NCI-H146 (cell line): ENCODE measurements at places on chromosomes 1 and 21.
A peak's percentile ranks its signal among the peaks of the same experiment; 100 is the strongest.

- DNase-seq: no peak
These were observed at the start of the genes SHE and TDRD10 for GRCh38 chr1:154502066-154502743. Gene SHE (minus strand): TSS chr1:154502412. CDS start chr1:154502026, 386 bp downstream. Gene TDRD10 (plus strand): TSS chr1:154502219. CDS start chr1:154506904, 4,685 bp downstream.

- DNase-seq: no peak
These were observed 6.0 kb upstream of the TRAPPC10 start for GRCh38 chr21:44006017-44006619.

- no peak for DNase-seq
These were observed 127.2 kb downstream of the ZSCAN20 start for GRCh38 chr1:33599516-33600115.

DNA sequence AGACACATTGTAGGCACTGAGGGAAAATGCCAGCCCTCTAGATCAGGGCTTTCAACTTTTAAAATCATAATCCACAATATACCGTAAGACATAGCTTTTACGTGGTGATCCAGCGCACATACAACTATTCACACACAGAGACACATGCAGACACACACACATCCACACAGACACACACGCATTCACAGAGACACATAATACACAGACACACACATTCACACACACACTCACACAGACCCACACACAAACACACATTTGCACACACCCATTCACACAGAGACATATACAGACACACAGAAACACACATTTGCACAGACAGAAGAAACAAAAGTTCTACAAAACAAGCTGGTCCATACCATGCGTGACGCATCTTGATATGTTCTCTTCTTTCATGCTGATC, 244.5 kb downstream of the RHOU start:
- no peak for DNase-seq

DNA sequence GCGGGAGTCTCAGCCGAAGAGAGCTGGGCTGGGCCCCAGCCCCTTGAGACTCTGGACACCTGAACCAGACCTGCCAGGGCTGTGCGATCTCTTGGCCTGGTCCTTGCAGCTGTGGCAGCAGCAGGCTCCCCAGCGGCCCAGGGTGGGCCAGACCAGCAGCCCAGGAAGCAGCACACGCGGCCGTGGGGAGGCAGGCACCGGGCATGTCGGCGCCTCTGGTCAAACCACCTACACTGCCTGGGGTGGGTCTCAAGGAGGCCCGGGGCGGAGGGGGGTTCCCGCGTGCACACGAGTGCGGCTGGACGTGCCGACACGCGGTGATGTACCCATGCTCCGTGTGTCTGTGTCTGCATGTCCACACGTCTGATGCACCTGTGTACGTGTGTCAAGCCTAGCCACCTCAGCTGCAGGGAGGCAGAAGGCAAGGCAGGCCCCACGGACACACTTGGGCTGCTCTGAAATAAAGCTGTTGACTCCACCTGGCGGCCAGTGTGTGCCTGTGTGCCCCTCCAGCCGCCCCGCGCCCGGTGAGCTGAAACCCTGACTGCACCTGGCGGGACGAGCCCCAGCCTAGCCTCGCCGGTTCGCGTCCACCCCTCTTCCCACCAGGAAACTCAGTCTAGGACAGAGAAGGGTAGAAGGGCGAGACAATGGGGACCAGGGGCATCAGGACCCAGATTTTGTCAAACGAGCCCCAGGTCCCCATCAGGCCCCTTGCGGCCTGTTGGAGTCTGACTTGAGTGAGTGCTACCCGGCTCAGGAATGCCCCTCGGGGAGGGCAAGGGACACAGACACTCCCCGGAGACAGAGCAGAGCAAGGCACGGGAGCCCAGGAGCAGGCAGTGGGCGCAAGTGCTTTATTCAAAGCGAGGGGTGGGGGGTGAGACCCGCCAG, 11.6 kb downstream of the SCNN1D start:
- DNase-seq: peak; percentile 64

- no peak for DNase-seq
These were observed 371 bp upstream of the ODF2L start for GRCh38 chr1:86396498-86396890.

DNA sequence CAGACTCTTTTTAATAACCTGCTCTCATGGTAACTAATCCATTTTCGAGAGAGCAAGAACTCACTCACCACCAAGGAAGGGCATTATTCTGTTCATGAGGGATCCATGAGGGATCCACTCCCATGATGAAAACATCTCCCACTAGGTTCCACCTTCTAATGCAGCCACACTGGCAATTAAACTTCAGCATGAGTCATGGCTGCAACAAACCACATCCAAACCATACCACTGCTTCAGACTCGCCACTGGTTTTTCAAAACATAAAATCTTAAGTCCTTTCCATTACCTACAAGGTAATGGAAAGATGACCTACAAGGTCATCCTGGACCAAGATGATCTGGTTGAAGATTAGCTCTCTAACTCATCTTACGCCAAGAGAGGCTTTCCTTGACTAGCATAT, 405.1 kb downstream of the VAV3 start:
- no peak for DNase-seq

DNA sequence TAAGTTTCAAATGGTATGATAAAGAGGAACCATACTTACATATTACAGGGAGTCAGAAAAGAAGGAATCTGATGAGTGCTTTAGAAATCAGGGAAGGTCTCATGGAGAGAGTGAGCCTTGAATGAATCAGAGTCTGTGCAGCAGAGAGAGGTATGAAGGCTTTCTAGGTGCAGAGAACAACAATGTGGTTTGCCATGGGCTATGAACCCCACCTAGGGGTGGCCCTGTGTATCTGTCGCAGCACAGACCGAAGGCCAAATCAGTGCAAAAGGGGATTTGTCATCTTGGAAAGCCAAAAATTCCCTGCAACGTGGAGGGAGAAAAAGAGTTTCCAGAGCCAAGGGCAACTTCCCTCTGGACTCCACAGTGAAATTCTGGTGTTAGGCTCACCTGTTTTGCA, 3.5 kb downstream of the PAPPA2 start:
- DNase-seq: peak; percentile 1

- DNase-seq: no peak
These were observed 90.0 kb downstream of the GLUL start for GRCh38 chr1:182301467-182302198.

GRCh38 chr1:20465187-20465586, 20.8 kb downstream of the CAMK2N1 start:
- DNase-seq: no peak

GRCh38 chr21:30268608-30269197, 14.0 kb downstream of the KRTAP24-1 start:
- DNase-seq: peak; percentile 14

- DNase-seq: no peak
These were observed 904.2 kb downstream of the ADGRL2 start for GRCh38 chr1:82704966-82705365.

GRCh38 chr21:35533893-35534292, 484.8 kb upstream of the RUNX1 start:
- no peak for DNase-seq

DNA sequence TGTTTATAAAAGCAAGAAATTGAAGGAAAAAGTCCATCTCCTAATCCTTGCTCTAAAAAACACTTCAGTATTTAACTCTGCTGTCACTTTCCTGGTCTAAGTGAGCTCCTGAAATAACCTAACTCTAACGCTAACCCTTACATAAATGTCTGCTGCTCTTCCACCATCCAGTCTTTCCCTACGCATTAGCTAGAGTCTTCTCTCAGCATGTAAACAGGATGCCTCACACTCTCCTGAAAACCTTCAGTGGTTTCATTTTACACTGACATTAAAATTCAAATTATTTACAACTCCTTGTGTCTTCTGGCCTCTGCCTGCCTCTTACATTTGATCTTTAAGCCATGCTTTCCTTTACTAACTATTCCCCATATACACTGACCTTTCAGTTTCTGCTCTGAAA, 697.6 kb upstream of the CXADR start:
- DNase-seq: no peak

DNA sequence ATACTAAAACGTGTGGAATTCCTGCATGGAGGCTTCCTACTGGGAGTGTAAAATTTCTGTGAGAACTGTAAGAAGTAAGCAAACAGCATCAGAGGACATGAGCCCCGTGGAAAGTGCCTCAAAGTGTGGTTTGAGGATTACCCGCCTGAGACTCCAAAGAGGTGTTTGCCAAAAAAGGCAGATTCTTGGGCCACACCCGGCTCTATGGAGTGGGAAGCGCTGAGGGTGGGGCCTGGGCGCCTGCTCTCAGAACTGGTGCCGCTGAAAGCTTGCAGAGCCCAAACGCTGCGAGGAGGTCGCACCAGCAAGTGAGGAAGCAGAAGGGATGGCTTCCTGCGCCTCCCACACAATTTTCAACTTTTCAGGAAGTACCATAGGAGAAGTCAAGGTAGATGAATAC, 43.0 kb upstream of the PSEN2 start:
- DNase-seq: no peak

DNA sequence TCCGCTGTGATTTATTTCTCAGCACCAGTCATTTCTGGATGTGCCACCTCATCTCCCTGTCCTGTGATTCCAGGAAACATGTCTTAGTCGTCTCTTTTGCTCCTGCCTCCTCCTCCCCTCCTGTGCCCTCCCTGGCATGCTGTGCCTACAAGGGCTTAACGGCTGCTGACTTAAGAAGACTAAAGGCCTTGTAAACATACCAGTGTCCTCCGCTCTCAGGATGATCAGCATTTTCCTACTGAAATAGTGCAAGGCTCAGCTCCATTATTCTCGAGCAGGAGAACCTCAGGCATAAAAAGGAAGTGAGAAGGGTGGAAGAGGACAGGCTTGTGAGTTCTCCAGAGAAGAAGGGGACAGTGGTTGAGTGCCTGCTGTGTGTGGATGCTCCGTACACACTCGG, 61.6 kb upstream of the RUNX3 start:
- no peak for DNase-seq

- no peak for DNase-seq
These were observed 149.3 kb upstream of the EDN2 start for GRCh38 chr1:41633764-41634163.

- DNase-seq: no peak
These were observed 165.2 kb downstream of the C1orf94 start for GRCh38 chr1:34341896-34342295.

DNA sequence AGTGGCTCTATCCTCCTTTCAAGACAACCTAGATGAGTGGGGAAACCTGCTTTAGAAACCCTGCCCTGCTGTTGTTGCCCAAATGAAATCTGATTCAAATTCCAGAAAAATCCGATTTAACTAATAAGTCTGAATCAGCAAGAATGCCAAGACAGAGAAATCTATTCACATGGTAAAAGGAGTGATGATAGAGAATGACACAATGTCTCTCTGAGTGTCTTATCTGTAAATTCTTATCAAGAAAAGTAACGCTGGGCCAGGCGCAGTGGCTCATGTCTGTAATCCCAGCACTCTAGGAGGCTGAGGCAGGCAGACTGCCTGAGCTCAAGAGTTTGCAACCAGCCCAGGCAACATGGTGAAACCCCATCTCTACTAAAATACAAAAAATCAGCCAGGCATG, 13.7 kb upstream of the GUCA2A start:
- no peak for DNase-seq

- no peak for DNase-seq
These were observed 245.9 kb downstream of the PRDM2 start for GRCh38 chr1:13945856-13946255.

- DNase-seq: no peak
These were observed 35.3 kb downstream of the CLCA4 start for GRCh38 chr1:86582161-86582560.

DNA sequence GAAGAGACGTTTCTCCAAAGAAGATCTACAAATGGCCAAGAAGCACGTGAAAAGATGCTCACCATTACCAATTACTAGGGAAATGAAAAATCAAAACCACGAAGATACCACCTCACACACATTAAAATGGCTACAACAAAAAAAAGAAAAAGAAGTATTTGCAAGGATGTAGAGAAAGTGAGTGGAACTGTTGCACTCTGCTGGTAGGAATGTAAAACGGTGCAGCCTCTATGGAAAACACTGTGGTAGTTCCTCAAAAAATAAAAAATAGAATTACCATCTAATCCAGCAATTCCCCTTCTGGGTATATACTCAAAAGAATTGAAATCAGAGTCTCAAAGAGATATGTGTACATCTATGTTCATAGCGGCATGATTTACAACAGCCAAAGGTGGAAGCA, 115.4 kb upstream of the EDN2 start:
- no peak for DNase-seq

- DNase-seq: no peak
These were observed 47.8 kb downstream of the CHRM3 start for GRCh38 chr1:239434181-239434580.

GRCh38 chr1:150761801-150762200, 3.8 kb downstream of the CTSS start:
- no peak for DNase-seq

- no peak for DNase-seq
These were observed 45.7 kb downstream of the PLPP3 start for GRCh38 chr1:56533621-56534020.

DNA sequence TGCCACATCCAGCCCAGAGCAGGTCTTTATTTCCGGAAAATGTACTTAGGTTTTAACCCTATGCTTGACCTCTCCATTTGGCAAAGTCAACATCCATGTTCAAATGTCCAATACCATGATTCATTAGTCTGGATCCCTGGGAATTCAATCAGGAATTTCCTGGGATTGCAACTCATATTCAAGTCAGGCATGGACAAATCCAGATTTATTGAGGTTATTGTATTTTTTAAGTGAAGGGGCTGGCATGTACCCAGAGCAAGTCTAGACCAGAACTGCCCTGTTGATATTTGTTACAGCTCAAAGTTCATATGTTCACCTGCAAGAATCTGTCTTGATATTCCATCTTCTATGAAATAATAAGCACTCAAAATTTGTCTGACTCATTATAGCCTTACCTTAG, 521.1 kb downstream of the ADGRL2 start:
- no peak for DNase-seq

- no peak for DNase-seq
These were observed 6.4 kb downstream of the RIPK4 start for GRCh38 chr21:41760411-41760810.

GRCh38 chr1:182968151-182968741, 15.3 kb upstream of the SHCBP1L start:
- no peak for DNase-seq

GRCh38 chr1:17315542-17316130, 7.6 kb downstream of the PADI4 start:
- no peak for DNase-seq

- no peak for DNase-seq
These were observed 73.2 kb downstream of the NKAIN1 start for GRCh38 chr1:31166462-31166861.

DNA sequence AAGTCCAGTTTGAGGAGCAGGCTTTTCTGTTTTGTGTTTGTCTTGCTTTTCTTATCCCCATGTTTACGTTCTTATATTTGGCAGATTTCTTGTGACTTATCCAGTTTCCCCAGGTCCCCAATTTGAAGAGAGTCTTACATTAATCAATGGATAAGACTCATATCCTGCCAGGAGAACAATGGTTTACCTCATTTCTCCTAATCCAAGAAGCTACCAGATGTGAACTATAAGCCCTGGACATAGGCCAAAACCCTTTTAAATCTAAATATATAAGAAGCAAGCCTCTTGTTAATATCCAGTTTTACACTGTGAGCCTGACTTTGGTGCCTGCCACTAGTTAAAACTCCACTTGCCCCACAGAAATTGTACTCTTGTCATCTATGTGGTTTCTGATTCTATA, 15.1 kb upstream of the COP1 start:
- no peak for DNase-seq
